ENCODE measurements at places on chromosomes 12 and 14.
A peak's percentile ranks its signal among the peaks of the same experiment; 100 is the strongest.

GRCh38 chr14:96674121-96674520 is 123.1 kb upstream of the VRK1 start:
- DNase-seq = no peak

DNA sequence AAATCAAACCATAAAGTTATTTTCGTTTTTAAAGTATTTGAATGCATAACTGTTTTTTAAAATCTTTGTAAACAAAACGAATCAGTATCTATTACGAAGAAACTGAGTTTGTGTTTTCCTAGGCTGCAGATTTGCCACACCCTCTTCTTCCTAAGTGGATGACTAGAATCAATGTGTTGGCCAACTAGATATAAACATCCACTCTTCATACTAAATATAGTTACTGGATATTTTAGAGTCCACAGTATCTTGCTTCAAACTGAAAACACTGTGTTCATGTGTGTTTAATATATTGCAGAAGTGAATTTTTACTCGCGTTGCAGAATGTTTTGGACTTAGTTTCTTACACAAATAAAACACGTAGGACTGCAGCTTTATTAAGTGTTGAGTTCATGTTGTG is 63.2 kb downstream of the KLHL28 start:
- DNase-seq = no peak

DNA sequence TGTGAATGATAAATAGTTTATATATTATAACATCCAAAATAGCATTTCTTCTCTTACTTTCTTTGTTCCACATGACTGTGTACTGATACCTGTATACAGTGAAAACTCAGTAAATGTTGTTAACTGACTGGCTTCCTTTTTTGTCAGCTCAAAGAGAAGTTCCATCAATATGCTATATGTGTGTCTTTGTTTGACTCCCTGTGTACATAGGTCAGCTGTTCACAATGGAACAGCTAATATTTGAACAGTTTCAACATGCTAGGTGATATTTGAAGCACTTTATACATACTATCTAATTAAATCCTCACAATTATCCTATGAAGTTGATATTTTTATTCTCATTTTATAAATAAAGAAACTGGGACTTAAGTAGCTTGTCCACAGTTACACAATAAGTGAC is 15.3 kb upstream of the KICS2 start:
- DNase-seq = no peak

DNA sequence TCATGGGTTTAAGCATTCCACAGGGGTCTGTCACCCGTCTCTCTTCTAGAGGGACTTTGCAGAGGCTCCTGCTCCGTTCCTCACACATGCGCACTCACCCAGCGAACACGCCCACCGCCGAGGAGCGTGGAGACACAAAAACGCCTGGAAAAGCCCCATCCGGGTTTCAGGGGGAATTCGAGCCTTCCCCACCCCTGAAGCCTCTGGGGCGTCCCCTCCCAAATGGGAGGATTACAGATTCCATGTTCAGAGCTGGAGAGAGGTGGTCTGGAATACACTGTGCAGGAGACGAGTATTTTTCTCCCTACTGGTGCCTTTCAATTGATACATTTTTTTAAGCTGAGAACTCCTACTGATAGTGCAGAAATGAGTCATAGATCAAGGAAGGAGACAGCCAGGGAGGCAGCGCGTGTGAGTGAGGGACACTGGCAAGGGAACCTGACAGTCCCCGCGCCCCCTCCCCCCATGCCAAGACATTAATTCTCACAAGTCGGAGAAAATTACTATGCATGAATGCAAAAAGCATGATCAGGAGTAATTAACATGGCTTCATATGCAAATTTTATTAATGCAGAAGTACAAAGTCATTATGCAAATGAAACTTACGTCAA is 36.9 kb downstream of the BCL11B start:
- no peak for DNase-seq

DNA sequence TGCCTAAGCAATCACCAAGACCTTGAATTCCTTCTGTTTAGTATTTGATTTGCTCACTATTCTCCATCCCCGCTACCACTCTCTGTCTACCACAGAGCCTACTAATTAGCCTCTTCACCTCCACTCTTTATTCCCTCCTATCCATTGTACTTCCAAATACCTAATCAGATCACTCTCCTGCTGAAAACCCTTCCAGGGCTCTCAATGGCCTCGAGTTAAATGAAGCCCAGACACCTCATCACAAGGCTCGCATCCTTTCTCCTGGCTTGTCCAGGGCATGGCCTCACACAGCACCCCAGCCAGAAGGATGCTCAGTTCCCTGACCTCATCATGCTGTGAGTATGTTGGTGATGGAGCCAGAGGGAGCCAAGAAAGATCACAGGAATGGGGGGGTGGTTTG is 71.4 kb upstream of the PRMT8 start:
- no peak for DNase-seq

DNA sequence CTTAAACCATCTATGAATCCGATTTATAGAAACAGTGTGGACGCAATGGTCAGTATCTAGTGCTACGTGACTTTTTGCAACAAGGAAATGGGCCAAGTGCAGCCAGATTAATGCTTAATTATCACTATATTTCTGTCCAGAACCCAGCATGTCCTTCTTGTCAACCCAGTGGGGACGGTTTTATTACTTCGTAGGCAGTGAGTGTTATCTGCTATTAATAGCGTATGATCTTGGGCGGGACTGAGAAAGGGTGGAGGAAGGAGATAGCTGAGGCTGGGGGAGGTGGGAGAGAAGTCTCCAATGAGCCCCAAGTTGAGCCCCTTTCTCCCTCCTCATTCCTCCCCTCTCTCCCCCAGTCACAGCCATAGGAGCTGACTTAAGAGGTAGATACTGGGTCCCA is 59.7 kb upstream of the FAM222A start:
- DNase-seq = no peak

DNA sequence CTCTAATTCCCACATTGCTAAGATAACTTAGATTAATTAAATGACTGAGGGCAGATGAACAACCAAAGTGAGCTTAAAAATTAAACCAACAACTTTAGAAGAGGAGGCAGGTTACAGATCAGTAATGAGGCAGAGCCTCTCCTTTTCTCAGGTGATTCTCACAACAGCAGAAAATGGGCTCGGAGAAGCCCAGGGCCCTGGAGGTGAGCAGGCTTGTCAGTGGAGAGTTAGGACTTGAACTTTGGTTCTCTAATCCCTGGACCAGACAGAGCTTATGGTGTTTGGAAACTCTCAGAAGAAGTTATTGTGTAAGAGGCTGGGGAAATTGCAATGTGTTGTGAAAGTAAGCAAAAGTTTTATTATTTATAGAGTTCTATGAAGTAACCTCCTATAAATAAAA is 2.8 kb downstream of the TRHDE start:
- DNase-seq = no peak

DNA sequence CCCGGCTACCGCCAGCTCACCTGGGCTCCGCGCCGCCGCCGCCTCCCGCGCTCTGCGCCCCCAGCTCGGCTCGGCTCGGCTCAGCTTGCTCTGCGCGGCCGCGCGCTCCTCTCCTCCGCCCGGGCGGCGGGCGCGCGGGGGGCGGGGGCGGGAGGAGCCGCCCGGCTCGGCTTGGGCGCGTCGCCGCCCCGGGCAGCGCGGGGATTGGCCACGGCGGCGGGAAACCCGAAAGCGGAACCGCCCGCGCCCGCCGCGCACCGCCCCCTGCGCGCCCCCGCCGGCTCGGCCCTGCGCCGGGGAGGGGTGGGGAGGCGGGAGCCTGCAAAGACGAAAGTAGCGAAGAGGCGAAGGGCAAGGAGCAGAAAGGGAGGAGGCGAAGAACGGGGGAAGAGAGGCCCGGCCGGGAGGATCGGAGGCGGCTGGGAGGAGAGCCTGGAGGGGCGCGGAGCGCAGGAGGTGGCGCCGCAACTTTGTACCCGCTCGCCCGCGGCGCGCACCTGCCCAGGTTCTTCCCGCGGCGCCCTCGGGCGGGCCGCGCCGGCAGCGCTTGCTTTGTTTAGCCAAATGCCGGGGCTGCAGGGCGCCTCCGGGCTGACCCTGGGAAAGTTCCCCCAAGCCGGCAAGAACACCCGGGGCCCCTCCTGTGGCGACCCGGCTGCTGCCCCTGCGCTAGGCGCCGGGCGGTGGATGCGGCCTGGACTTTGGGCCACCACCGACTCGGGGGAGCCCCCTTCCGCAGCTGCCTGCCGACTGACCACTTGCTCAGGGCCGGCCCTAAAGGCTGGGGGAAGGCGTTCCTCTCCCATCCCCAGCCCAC is at the start of gene CAMKK2:
Gene CAMKK2, minus strand, starts transcription at position 92 of the 817 bp plus-strand sequence. CDS start 22,183 bp downstream, outside the sequence.
- peak; percentile 86 for DNase-seq

DNA sequence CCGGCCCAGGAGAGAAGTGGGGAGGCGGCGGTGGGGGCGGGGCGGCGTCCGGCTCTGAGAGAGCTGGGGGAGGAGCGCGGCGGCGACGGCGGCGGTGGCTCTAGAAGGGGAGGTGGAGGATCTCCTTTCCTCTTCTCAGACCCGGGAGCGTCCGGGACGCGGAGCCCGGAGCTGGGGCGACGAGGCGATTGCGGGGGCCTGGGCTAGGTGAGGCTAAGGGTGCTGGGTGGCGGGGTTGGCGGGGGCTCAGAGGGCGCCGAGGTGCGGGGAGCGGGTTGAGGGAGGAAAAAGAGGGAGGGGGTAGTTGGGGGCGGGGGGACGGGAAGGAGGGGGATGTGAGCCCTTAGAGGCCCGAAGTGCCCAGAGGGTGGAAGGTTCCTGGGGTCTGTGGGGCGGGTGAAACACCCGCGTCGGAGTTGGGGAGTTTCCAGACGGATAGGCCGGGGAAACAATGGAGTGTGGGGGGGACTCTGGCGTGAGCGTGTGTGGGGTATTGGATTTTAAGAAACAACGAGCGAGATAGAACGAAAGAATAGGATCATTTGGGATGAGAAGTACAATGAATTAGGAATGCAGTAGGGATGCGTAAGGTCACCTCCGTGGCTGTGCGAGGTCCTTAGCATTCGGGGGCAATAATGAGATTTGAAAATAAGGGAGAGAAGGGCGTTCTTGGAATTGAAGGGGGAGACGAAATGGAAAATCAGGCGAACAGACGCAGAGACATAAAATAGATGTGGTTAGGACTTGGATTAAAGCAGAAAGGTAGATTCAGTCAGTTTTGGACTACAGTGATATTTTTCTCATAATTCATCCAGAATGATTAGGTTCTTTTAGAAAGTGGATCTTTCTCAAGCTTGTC is at the start of gene SPATS2:
Gene SPATS2, plus strand, starts transcription at position 82 of the 859 bp plus-strand sequence. CDS start 93,551 bp downstream, outside the sequence.
- DNase-seq = peak; percentile 28

DNA sequence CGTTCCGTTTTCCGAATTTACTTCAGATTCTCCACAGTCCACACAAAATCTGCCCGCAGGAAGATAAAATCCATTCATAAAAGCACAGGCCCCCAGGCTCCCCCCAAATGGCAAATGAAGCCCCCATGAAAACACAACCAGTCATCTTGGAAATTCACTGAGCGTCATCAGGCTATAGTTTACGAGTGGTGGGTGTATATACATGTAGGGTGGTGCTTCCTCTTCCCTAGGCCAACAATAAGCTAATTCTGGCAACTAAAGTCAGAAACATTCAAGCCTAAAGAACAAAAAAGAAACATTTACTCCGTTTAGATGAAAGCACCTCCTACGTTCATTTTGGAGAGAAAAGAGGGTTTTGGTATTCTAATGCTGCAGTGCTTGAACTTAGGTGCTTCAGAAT is 5.8 kb downstream of the GPR68 start:
- no peak for DNase-seq

GRCh38 chr12:4250691-4251090 is 22.9 kb upstream of the CCND2 start:
- DNase-seq = no peak

DNA sequence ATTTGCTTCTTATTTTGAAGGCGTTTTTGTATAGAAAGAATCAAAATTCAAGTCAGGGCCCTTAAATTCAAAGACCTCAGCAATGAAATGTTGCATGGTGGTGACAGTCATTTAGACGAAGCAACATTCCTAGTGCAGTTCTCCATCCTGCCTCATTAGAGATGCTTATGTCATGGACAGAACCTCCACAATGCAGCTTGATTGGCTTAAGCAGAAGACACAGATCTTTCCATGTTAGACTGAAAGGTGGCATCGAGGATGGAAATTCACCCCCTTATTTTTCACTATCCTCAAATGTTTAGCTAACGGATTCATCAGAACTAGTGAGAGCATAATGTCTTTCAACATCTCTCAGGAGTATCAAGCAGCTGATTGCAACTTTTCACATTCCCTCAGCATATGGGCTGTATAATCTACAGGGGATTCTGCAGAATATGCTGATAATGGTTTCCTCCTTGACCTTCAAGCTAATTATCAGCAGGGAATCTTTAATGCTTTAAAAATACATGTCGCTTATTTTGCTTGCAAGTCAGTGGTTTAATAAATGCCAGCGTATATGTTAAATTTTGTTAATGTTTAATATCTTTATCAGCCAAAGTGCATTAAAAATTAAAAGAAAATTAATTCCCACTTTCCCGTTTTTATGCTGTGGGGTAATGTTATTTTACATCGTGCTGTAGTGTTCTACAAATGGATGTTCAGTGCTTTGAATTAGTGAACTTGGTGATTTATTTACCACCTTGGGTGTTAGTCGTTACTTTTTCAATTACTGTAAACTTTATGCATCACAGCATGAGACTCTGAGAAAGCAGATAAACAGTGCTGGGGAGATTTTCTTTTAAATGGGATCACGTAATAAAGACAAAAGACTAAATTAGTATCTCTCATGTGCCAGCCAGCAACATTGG is 12.8 kb upstream of the NRDE2 start:
- no peak for DNase-seq

- no peak for DNase-seq
Measured at GRCh38 chr12:2775431-2775830, 19.3 kb upstream of the FKBP4 start.

GRCh38 chr12:20810487-20810886 is at the start of gene SLCO1B3:
SLCO1B3 (plus strand) TSS chr12:20810705; CDS start chr12:20815739, 5,034 bp downstream.
- no peak for DNase-seq

GRCh38 chr14:56274556-56274955 is 156.3 kb downstream of the PELI2 start:
- no peak for DNase-seq

- no peak for DNase-seq
Measured at GRCh38 chr12:46562625-46563225, 190.2 kb upstream of the SLC38A2 start.

GRCh38 chr12:106754331-106754730 is 20.2 kb upstream of the RIC8B start:
- DNase-seq = no peak

- no peak for DNase-seq
Measured at GRCh38 chr14:91835197-91835919, 32.0 kb downstream of the TC2N start.

DNA sequence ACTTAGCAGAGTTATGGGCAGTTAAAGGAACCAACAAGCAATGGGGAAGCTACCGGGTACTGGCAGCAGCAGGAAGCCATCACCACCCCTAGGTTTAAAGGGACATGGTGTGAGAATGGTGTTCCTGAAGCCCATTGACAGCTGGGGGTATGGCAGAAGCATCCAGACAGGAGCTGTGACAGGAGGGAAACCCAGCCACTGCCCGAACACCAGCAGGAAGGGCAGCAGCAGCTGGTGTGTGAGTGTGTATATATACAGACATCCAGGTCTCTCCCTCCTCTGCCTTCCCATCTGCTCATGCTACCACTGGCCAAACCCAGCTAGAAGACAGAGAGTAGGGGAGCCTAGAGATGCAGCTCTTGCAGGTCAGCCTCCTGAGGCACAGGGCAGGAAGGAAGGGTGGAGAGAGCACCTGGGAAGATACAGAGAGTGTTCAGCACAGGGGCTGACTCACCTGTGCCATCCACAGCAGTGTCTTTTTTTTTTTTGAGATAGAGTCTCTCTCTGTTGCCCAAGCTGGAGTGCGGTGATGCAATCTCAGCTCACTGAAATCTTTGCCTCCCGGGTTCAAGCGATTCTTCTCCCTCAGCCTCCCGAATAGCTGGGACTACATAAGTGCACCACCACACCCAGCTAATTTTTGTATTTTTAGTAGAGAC is 9.2 kb upstream of the ADCK1 start:
- no peak for DNase-seq

GRCh38 chr12:47908738-47909137 is 3.9 kb upstream of the VDR start:
- no peak for DNase-seq

- DNase-seq = no peak
Measured at GRCh38 chr14:80850197-80850814, 91.2 kb downstream of the CEP128 start.

Data from CD4-positive, alpha-beta T cell treated with Interferon gamma for 1 hour (primary cell).